ENCODE measurements at places on chromosomes 11 and 22. TPM values are rescaled to one million over a fixed set of nuclear protein-coding genes. Genes with fewer than 3 reads are reported as not detected.

- no peak for DNase-seq
- no peaks in the 10 kb centered on the region for H3K27me3 ChIP-seq
- H3K4me1 ChIP-seq, result peaks cover 3% of the 10 kb centered on the region
- peaks cover 44% of the 10 kb centered on the region for H3K36me3 ChIP-seq
- no peak overlapping the region for H3K4me3 ChIP-seq
These were observed 2.8 kb downstream of the SSRP1 start for GRCh38 chr11:57332694-57333440.

DNA sequence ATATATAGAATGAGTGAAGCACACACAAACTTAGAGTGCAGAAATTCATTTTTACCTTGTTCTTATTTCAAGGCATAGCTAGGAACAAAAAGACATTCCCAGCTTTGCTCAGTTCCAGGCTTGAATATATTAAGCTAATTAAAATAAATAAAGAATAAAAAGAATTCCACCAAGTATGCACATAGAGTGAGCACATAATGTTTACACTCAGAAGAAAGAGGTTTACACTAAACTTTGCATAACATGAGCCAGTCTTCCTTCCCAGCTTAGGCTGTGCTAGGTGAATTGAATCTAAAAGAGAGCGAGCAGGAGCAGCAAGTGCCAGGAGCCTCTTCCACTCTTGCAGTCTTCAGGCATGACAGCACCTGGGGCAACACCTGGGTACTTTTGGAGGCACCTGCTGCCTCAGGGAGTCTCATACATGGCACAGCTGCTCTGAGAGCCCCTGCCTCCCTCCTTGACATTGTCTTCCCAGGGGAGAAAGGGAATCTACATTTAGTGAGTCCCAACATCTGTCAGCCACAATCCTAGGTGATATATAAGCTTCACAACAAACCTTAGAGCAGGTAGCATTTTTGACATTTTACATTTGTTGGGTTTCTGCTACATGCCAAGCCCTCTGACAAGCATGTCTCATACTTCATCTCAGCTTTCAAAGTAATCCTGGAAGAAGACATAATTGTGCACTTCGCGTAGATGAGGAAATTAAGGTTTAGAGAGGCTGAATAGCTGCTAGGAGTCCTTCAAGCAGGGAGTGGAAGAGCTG is 732.7 kb upstream of the TENM4 start:
- no peaks in the 10 kb centered on the region for H3K36me3 ChIP-seq
- DNase-seq, result no peak
- H3K4me3 ChIP-seq, result no peak overlapping the region
- H3K27me3 ChIP-seq, result no peaks in the 10 kb centered on the region
- H3K4me1 ChIP-seq, result peaks cover 4% of the 10 kb centered on the region

GRCh38 chr11:128576555-128576954 is 10.8 kb downstream of the ETS1 start:
- H3K4me3 ChIP-seq, result no peak overlapping the region
- no peaks in the 10 kb centered on the region for H3K36me3 ChIP-seq
- no peaks in the 10 kb centered on the region for H3K27me3 ChIP-seq
- H3K4me1 ChIP-seq, result peaks cover 4% of the 10 kb centered on the region
- H3K27ac ChIP-seq, result no peak overlapping the region
- no peak for DNase-seq

GRCh38 chr11:34825315-34825669 is 90.9 kb downstream of the APIP start:
- H3K36me3 ChIP-seq, result no peaks in the 10 kb centered on the region
- H3K27me3 ChIP-seq, result no peaks in the 10 kb centered on the region
- no peak for DNase-seq
- H3K4me3 ChIP-seq, result no peak overlapping the region
- no peaks in the 10 kb centered on the region for H3K4me1 ChIP-seq

- no peak overlapping the region for H3K4me3 ChIP-seq
- no peaks in the 10 kb centered on the region for H3K27me3 ChIP-seq
- no peaks in the 10 kb centered on the region for H3K36me3 ChIP-seq
- H3K27ac ChIP-seq, result no peak overlapping the region
These were observed 7.9 kb upstream of the SPON1 start for GRCh38 chr11:13954591-13954990.

MCAM gene
- 19.6 TPM for total RNA-seq

ABCC8 gene
- 2.6 TPM for total RNA-seq

SLC5A1 gene
- total RNA-seq, result not detected
